A549 treated with ZK216348 at 1 μM for 4 hours (cell line): ENCODE measurements at places on chromosomes 5 and 9. TPM values are rescaled to one million over a fixed set of nuclear protein-coding genes. Genes with fewer than 3 reads are reported as not detected.

SWI5 gene
- 36.9 to 46.8 TPM (median 42.1 TPM) in 5 replicates for total RNA-seq

SGCD gene
- 3.7 to 6.3 TPM (median 4.3 TPM) in 5 replicates for total RNA-seq

PCDHA1 gene
- 0.14 to 0.48 TPM (median 0.19 TPM) in 5 replicates for total RNA-seq

PRRX2 gene
- 3.6 to 12.5 TPM (median 11.3 TPM) in 5 replicates for total RNA-seq

GHR gene
- total RNA-seq = 0.05 TPM in 1 of 5 replicates, not detected in the others
